Activated naive CD4-positive, alpha-beta T cell treated with anti-CD3 and anti-CD28 coated beads for 36 hours (primary cell): ENCODE measurements at places on chromosomes 6 and 20.

DNA sequence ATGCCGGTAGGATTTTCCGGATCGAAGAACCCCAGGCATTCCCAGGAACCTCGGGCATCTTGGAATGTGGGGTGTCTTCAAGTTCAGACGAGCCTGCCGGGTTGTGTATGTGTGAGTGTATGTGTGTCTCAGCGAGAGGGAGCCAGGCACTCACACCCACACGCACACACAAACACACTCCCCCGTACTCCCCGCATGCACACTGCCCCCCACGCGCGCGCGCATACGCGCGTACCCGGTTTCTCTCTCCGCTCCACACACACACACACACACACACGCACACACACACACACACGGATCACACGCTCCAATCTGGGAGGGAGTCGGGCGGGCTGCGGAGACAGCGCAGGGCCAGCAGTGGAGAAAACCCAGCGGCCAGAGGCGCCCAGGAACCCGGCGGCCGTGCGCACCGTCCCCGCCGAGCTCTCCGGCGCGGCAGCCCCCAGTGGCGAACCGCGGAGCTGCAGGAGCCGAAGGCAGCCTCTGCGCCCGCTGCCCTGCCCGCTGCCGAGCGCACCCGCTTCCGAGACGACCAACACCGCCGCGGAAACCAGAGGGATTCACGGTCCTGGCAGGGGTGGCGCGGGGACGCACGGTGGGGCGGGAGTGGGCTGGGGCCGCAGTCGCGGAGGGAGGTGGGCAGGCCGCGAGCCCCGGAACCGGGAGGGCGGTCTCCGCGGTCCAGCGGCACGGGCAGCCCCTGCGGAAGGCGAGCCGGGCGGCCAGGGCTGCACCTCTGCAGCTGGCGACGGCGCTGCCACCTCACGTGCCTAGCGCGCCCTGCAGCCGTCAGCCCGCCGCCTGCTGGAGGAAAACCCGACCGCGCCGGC, at the start of gene LRFN2:
Gene LRFN2, minus strand, starts transcription at position 125 of the 830 bp plus-strand sequence.
- peak; percentile 71 for DNase-seq
- no peaks in the 10 kb centered on the region for H3K36me3 ChIP-seq
- peaks cover 8% of the 10 kb centered on the region for H3K4me1 ChIP-seq
- peak within 1 kb of the TSS; percentile 77 for H3K4me3 ChIP-seq

DNA sequence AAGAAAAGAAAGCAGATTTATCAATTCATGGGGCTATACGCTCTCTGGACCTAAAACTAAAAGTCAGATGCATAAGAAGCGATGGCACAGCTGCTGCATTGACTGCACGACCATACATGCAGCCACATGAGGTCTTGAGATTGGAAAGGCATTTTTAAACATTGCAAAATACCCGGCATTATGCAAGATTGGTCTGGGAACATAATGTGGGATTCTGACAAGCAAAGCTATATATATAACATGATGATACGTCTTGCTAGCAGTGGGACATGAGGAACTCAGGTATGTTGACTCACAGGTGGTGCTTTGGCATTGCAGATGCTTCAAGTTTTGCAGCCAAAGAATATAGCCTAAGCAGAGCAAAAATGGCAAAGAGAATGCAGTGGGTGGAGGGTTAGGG, 55.1 kb downstream of the SAMD3 start:
- H3K36me3 ChIP-seq, result peaks cover 9% of the 10 kb centered on the region
- peaks cover 2% of the 10 kb centered on the region for H3K4me1 ChIP-seq
- no peak for DNase-seq
- H3K27me3 ChIP-seq, result no peaks in the 10 kb centered on the region

DNA sequence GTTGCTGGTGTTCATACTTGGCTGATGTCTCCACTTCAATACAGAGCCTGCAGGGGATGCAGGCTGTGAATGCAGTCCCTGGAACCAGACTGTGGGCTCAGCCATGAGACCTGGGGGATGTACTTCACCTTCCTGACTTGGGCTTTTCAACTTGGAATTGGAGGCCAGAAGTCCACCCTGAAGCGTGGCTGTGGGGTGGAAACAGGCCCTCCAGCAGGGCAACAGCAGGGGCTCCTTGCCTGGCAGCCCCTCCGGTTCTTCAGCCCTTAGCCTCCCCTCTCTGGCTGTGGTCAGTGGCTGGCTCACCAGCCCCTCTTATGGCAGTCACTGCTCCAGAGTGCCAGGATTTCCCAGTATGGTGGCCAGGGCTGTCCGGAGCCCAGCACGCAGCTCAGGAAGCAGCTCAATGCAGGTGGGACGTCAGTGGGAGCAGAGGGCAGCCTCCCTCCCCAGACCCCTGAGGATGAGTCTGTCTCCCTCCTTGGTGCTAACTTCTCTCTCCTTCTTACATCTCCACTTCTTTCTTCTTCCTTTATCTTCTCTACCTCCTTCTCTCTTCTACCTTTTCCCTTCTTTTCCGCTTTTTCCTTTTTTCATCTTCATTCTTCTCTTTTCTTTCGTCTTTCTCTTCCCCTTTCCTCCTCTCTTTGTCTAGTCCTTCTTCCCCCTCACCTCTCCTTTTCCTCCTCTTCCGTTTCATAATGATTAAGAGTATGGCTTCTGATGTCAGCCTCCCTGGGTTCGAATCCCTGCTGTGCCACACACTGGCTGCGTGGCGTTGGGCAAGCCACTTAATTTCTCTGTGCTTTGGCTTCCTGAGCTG, 45.3 kb downstream of the SLC52A3 start:
- no peak for DNase-seq
- no peak overlapping the region for H3K4me3 ChIP-seq
- H3K27me3 ChIP-seq, result peaks cover 28% of the 10 kb centered on the region
- H3K36me3 ChIP-seq, result no peaks in the 10 kb centered on the region
- H3K27ac ChIP-seq, result no peak overlapping the region
- H3K4me1 ChIP-seq, result no peaks in the 10 kb centered on the region

DNA sequence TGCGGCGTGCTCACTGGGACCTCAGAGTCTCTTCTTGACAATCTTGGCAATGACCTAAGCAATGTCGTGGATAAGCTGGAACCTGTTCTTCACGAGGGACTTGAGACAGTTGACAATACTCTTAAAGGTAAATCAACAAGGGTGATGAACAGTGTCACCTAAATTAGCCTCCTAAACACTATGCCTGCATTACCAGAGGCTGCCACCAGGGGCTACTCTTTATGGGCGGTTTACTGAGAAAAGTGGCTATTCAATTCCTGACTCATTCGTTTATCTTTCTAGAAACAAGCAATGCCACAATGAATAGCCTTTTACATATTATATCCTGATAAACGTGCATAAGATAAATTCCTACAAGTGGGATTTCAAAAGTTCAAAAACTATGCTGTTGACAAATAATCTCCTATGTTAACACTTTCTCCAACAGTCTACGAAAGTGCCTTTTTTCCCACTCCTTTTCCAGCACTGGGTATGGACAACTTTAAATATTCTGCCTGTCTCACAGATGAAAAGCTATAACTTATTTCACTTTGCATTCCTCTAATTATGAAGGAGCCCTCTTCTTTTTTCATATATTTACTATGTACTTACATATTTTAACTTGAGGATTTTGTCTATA, 1.3 kb downstream of the BPIFA2 start:
- H3K27ac ChIP-seq, result no peak overlapping the region
- DNase-seq, result peak; percentile 55
- H3K36me3 ChIP-seq, result no peaks in the 10 kb centered on the region
- peaks cover 4% of the 10 kb centered on the region for H3K27me3 ChIP-seq

DNA sequence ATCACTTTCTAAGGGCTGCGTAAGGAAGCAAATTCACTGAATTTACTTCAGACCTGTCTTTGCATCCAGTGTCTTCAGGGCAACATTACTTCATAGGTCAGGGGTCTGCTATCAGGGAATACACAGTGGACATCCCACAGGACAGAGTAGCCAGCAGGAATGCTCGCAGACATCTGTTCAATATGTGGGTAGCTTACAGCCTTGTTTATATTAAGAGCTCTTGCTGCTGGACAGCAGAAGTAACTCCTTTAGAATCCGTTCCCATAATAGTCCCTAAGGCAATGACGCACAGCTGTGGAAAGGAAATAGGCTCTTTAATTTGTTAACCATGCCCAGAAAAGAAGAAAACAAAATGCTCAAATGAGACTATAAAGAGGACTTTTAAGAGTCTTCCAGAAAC, 198.7 kb downstream of the MOXD1 start:
- H3K36me3 ChIP-seq, result no peaks in the 10 kb centered on the region
- H3K27me3 ChIP-seq, result peaks cover 6% of the 10 kb centered on the region
- no peaks in the 10 kb centered on the region for H3K4me1 ChIP-seq
- DNase-seq, result no peak
- H3K27ac ChIP-seq, result no peak overlapping the region

GRCh38 chr20:53385941-53386767, 207.5 kb downstream of the ZNF217 start:
- H3K27me3 ChIP-seq, result no peaks in the 10 kb centered on the region
- peaks cover 44% of the 10 kb centered on the region for H3K4me1 ChIP-seq
- H3K36me3 ChIP-seq, result peaks cover 1% of the 10 kb centered on the region
- H3K27ac ChIP-seq, result no peak overlapping the region
- DNase-seq, result no peak

DNA sequence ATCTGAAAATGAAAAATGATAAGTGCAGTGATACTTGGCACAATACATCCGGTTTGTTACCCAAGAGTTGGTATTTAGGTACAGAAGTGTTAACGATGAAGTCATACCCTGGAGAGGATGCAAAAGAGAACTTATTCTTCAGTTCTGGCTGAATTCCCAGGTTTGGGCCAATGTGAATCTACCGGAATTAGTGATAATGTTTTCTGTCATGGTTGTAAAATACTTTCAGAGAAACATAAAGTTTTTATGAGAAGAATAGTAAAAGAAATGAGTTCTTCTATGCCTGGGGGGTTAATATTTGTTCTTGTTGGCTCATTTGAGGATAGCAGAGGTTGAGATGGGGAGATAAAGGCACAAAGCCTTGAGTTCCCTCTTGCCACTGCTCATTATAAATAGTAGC, 509.9 kb upstream of the POU3F2 start:
- H3K36me3 ChIP-seq, result no peaks in the 10 kb centered on the region
- peaks cover 2% of the 10 kb centered on the region for H3K27me3 ChIP-seq
- no peak for DNase-seq
- no peaks in the 10 kb centered on the region for H3K4me1 ChIP-seq
- no peak overlapping the region for H3K4me3 ChIP-seq

DNA sequence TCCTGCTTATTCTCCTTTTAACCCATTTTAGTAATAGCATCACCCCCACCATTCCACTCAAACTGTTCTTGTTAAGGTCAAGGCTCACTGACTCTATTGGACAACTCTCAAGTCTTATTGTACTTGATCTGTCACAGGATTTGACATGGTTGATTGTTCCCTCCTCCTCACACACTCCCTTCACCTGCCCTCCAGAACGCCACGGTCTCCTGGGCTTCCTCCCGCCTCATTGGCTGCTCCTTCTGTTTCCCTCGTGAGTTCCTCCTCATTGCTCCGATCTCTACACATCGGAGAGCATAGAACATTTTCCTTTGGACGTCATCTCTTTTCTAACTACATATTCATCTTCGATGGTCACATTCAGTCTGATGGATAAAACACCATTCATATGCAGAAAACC, 55.1 kb downstream of the STMND1 start:
- H3K4me1 ChIP-seq, result no peaks in the 10 kb centered on the region
- no peak for DNase-seq
- H3K4me3 ChIP-seq, result no peak overlapping the region
- no peak overlapping the region for H3K27ac ChIP-seq

DNA sequence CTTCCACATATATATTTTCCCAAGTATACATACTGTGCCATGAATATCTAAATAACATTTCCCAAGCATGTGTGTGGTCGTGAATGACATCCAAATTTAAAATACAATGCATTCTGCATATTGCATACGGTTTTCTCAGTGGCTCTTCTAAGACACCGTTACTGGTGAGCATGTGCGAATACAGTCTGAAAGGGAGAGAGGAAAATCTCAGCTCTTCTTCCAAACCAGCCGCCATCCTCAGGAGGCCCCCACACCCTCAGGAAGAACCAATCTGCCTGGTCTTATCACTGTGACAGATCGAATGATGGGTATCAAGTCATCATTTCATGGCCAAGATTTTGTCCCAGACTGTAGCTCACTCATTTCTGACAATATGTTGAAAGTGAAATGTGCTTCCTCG, 50.7 kb downstream of the ADAT2 start:
- no peaks in the 10 kb centered on the region for H3K36me3 ChIP-seq
- H3K4me3 ChIP-seq, result no peak overlapping the region
- H3K27me3 ChIP-seq, result no peaks in the 10 kb centered on the region
- peaks cover 18% of the 10 kb centered on the region for H3K4me1 ChIP-seq
- DNase-seq, result no peak

DNA sequence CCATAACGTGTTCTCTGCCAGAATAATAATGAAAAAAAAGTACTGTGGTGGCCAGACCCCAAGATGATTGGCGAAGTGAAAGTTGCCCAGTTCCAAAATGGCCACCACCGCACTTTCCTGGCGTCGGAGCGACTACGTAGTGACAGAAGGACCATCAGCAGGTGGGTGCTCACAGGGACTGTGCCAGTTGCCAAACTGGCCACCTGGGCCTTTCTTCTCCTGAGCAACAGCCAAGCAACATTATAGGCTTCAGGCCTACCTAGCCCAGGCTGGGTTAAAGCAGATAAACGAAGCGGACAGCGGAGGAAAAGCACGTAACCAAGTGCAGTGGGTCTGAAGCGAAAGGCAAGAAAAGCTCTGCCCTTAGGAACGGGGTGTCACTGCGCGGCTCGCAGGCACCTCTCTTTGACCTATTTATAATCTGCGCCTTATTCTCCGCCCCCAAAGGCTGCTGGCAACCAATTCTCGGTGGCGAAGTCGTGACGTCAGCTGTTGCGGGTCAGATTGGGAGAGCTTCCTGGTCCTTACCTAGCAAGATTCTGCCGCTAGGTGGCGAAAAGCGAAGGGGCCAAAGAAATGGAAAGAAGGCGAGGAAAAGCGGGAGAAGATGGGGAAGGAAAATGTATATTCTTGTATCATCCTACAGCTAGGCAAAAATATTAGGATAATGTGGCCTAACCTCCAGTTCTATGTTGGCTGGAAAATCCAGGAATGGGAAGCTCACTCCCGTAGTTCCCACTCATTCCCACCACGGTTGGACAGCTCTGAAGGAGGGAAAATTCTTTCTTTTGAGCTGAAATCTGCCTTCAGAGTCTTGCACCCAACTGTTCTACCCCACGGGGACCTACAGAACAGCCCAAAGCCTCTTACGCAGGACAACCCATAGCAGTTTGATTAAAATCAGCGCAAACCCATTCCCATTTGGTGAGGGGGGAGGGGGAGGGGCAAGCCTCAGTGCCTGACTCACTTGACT, 6.9 kb upstream of the MOG start:
- H3K27me3 ChIP-seq, result no peaks in the 10 kb centered on the region
- peak; percentile 99 for DNase-seq
- H3K4me1 ChIP-seq, result peaks cover 4% of the 10 kb centered on the region

- H3K27ac ChIP-seq, result no peak overlapping the region
- H3K4me1 ChIP-seq, result no peaks in the 10 kb centered on the region
- no peak for DNase-seq
- H3K36me3 ChIP-seq, result no peaks in the 10 kb centered on the region
Observed at GRCh38 chr20:6708010-6708409, 59.5 kb upstream of the BMP2 start.
